ENCODE measurements at places on chromosomes 16 and 17.

GRCh38 chr16:14462811-14463210 is 167.2 kb downstream of the PARN start:
- DNase-seq = peak; percentile 88

DNA sequence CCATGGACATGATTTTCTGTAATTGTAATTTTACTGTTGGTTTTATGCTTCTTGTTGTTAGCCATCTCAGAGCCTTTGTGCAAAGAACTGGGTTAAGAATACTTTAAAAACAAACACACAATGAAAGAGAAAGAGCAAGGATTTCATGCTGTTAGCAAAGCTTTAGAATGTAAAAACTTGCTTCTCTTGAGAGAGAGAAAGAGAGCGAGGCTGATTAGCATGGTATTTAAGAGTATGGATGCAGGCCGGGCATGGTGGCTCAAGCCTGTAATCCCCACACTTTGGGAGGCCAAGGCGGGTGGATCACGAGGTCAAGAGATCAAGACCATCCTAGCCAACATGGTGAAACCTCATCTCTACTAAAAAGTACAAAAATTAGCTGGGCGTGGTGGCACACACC is 76.2 kb downstream of the MSI2 start:
- no peak for DNase-seq

GRCh38 chr16:85235991-85236817 is 123.9 kb upstream of the CIBAR2 start:
- peak; percentile 24 for DNase-seq

DNA sequence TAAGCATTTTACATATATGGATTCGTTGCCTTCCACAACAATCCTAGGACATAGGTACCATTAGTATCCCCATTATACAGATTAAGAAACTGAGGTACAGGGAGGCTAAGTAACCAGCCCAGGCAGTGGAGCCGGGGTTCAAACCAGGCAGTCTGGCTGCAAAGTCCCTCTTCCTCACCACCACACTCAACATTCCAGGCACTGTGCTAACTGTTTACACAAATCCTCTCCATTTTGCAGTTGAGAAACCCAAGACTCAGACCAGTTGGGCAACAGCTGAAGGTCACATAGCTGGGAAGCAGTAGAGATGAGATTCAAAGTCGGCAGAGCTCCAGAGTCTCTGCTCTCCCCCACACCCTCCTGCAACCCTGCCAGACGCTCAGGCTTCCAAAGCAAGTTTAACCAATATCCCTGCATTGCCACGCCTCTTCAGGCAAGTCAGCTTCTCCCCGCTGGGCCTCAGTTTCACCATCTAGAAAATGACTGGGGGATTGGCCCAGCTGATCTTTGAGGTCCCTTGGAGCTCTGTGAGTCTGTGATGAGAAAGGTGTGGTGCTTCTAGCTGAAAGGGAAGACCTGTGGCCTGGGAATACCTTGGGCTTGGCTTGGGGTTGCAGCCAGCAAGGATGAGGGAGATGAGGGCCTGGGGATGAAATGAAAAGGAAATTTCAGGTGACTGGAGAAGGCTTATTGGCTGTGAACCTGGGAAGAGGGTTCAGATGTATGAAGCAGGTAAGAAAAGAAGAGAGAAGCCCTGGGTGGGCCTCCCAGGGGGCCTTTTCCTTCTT is 14.0 kb downstream of the CCR7 start:
- DNase-seq = peak; percentile 100

DNA sequence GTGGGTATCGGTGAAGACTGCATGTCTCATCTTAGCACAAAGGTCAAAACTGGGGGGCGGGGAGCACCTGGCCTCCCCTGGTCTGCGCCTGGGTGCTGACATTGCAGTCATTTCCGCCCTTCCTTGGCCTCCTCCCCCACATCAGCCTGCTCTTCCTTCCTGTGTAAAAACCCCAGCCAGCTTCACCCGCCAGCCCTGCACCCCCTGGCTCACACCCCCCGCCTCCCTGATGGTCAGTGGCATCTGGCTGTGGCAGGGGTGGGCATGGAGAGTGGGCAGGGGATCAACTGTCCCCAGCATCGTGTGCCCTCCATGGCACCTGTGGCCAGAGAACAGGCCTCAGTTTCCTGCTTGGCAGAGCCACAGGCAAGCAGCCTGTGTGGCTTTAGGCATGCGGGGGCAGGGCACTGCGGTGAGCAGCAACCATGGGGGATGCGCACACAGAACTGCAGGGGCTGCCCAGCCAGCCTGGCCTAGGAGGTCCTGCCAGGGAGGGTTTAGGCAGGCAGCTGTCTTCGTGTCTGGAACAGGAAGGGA is 26.5 kb upstream of the LASP1NB start:
- peak; percentile 53 for DNase-seq

GRCh38 chr16:12126091-12126806 is 149.7 kb downstream of the SNX29 start:
- DNase-seq = no peak

GRCh38 chr17:35969558-35970380 is 11.5 kb downstream of the CCL16 start:
- peak; percentile 75 for DNase-seq

Data from fibroblast of mammary gland (primary cell).